ENCODE measurements at places on chromosomes 11 and 22. TPM values are rescaled to one million over a fixed set of nuclear protein-coding genes. Genes with fewer than 3 reads are reported as not detected.

DNA sequence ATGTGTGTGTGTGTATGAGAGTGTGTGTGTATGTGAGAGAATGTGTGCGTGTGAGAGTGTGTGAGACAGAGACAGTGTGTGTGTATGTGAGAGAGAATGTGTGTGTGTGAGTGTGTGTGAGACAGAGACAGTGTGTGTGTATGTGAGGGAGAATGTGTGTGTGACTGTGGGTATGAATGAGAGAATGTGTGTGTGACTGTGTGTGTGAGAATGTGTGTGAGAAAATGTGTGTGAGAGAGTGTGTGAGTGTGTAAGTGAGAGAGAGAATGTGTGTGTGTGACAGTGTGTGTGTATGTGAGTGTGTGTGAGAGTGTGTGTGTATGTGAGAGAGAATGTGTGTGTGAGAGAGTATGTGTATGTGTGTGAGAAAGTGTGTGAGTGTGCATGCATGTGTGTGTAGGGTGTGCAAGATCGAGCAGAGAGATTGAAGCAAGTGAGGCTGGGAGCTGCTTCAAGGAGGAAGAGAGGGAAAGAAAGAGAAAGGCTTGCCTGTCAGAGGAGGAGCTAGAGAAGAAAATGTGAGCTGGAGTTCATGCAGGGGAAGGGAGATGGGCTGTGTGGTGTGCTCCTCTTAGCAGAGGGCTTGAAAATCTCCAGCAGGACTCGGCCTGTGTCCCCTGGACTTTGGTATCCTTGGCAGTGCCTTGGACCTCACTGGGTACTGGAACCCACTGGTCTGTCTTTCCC, 27.7 kb upstream of the TP53I11 start:
- DNase-seq = no peak

- no peak for DNase-seq
Measured at GRCh38 chr11:58616594-58616993, 5.9 kb upstream of the CNTF start.

GRCh38 chr22:27986937-27987336, 67.9 kb upstream of the PITPNB start:
- no peak for DNase-seq

GRCh38 chr11:12762278-12762677, 88.1 kb downstream of the TEAD1 start:
- DNase-seq = no peak

DNA sequence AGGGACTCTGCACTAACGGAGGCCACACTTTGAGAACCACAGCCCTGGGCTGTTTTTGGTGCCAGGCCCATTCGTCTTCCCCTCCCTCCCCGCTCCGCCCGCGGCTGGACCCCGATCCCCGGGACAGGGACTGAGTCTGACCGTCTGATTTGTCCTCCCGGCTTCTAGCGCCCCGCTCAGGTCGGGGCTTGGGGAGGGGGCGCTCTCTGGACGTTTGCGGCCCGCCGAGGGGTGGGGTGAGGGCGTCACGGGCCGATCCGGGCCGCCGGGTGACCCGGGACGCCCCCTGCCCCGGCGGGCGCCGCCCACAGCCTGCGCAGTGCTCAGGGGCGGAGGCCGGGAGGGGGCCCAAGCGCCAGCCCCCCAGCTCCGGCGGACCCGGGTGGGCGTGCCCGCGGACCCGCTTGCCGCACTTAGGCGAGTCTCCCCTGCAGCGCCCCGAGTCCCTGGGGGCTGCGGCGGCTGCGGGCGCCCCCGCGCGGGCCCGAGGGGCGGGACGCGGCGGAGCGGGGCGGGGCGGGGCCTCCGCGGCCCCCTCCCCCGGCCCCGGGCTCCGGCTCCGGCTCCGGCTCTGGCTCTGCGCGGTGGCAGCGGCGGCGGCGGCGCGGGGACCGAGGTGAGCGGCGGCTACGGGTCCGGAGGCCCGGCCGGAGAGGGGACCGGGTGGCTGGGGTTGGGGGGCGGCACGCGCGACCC, 33.7 kb upstream of the PRR5 start:
- DNase-seq = no peak

DNA sequence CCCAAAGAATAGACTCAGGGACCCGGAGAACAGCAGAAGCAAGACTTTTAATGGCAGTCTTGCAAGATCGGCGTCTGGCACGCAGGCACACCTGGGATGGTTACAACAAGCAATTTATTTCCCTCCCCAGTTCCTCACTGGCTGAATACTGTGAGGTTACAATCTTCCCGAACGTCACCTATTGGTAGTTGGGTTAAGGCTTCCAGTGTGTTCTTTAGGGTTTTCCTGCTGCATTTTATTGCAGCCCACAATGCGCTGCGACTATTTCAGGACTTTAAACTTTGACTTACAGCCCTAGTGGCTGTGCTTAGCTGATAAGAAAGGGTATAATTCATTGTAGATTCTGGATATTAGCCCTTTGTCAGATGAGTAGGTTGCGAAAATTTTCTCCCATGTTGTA, 11.5 kb upstream of the TRIM68 start:
- no peak for DNase-seq

- DNase-seq = no peak
Measured at GRCh38 chr11:11020747-11021149, 162.9 kb upstream of the ZBED5 start.

- DNase-seq = no peak
Measured at GRCh38 chr11:2187280-2187707, 15.7 kb upstream of the TH start.

DNA sequence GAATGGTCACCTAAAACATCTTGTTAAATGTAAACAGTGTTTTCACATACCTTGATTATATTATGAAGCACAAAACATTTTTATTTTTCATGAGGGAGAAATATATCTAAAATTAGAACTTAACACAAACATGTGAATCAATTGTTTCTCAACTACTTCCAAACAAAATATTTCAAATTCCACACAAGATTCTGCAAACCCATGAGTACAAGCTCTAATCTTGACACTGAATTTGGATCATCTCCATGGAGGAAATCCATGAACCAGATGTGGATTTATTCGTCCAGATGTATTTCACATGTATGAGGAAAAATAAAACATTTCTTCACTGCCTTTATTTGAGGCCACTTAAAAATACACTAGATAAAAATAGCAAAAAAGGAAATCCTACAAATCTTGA, 184.2 kb downstream of the SBF2 start:
- DNase-seq = no peak

GRCh38 chr11:12142909-12143308, 32.5 kb downstream of the MICAL2 start:
- DNase-seq = no peak

DNA sequence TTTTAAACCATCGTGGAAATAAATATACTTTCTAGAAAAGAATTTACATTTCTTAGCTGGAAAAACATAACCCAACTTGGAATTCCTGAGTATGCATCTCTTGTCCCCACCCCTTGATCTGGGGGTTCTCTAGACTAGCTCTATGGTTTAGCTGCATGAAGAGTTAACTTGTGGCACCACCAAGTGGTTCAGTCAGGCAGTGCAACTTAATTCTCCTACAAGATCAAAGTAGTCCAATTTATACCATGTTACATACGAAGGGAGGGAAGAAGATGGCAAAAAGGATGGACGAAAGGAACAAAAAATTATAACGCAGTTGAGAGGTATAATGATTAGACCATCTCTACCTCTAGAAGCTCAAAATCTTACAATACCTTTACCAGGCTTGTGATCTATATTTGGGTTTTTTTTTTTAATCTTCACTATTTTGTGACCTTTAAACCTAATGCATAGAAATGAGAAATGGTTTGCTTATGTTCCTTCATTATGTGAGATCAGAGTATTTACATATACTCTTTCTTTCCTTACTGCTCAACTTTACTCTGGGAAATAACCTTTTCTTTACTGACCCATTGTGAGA, 28.5 kb upstream of the ALKBH3 start:
- DNase-seq = peak; percentile 70

GRCh38 chr22:44878483-44879300, 126.3 kb downstream of the ARHGAP8 start:
- no peak for DNase-seq

DNA sequence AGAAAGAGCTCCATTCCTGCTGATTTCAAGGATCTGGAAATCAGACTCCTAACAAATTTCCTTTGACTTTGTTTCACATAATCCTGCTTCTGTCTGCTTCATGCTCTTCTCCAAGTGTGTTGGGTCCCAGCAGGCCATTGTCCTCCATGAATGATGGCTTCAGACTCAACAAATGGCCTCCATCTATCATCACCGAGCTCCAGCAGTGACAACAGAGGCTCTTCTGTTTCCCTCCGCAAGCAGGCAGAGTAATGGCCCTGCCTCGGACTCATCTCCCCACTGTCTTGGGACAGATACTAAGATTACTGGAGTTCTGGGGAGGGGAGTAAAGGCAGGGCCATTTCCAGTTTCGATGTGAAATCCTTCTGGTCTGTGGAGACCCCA, 127.3 kb downstream of the TENM4 start:
- DNase-seq = no peak

GRCh38 chr11:93528252-93528651, 14.9 kb downstream of the SMCO4 start:
- no peak for DNase-seq

DNA sequence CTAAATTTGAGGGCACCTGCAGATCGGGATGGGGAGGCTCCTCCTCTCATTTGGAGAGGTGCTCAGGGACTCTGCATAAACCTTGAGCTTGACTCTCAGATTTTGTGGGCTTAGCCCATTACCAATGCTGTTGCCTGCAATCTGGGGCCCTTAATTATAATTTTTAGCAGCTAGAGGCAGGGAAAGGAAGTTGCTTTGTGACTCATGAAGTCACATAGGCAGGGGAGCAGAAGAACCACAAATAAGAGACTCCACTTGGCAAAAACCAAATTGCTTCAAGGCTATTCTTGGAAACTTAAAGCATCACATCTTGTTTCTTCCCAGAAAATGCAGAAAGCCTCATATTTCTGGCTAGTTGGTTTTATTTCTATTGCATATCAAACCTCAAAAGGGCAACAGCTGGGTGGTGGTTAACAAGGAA, 46.9 kb downstream of the MICAL2 start:
- DNase-seq = no peak

- DNase-seq = no peak
Measured at GRCh38 chr22:40281717-40282116, 64.6 kb upstream of the ADSL start.

GRCh38 chr11:132734217-132734616, 798.1 kb downstream of the OPCML start:
- DNase-seq = no peak

GRCh38 chr22:40215266-40215665, 37.5 kb downstream of the TNRC6B start:
- no peak for DNase-seq

GRCh38 chr22:18952022-18952421, 15.9 kb upstream of the PRODH start:
- no peak for DNase-seq

GRCh38 chr11:61315260-61315659, 17.6 kb downstream of the DDB1 start:
- DNase-seq = no peak

DNA sequence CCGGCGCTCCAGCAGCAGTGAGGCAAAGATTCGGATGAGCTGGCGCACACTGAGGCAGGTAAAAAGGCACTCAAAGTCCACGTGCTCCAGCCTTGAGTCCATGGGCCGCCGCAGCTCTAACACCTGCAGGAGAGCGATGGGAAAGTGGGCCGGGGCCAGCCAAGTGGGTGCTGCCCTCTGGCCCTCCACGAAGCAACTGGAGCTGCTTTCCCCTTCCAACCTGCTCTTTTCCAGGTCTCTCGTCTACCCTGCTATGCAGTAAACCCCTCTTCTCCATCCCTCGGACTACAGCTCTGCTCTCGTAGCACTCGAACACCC, 20.0 kb downstream of the RPL27A start:
- no peak for DNase-seq

- DNase-seq = no peak
Measured at GRCh38 chr22:45083659-45084305, 74.0 kb upstream of the PHF21B start.

DNA sequence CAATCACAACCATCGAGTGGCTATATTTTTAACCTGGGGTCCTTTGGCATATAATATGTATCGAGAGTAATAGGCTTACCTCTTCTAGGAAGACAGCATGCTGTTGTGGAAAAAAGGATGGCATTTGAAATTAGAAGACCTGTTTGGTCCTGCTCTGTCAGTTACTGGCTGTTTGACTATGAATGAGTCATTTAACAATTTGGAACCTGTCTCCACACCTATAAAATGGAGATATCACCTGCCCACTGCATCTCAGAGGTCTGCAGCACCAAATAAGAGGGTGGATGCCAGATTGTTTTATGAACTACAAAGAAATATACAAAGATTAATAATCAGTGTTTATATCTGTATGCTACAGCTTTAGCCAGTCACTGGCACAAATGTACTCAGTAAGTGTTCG, 60.8 kb downstream of the SLC25A17 start:
- DNase-seq = no peak

DNA sequence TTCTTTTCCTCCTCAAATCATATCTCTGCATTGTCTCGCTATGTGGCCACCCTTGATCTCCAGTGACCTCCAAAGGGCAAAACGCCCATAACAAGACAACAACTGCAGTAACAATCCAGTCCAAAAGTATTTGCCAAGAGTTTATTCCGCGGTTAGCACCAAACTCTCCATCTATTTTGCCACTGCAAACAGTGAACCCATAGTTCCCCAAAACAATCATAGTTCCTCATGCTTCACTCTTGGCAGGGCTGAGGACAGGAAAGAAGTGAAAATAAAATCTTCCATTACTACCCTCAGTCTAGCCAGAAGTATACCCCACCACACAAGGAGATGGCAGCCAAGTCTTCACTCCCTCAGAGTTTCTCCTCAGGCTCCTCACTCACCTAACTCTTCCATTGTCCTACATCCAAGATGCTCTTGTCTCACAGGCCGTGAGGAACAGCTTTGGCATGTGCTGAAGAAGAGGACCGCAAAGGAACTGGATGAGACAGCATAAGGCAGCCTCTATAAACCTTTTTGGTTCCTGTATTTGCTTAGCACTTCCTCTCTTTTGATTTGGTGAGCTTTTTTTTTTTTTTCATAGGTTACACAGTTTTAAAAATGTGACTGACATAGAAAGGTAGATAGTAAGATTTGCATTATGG, at the start of gene LPXN:
LPXN (minus strand) TSS at position 480 of the 644 bp plus-strand sequence; CDS start at position 396, 84 bp downstream.
- no peak for DNase-seq

DNA sequence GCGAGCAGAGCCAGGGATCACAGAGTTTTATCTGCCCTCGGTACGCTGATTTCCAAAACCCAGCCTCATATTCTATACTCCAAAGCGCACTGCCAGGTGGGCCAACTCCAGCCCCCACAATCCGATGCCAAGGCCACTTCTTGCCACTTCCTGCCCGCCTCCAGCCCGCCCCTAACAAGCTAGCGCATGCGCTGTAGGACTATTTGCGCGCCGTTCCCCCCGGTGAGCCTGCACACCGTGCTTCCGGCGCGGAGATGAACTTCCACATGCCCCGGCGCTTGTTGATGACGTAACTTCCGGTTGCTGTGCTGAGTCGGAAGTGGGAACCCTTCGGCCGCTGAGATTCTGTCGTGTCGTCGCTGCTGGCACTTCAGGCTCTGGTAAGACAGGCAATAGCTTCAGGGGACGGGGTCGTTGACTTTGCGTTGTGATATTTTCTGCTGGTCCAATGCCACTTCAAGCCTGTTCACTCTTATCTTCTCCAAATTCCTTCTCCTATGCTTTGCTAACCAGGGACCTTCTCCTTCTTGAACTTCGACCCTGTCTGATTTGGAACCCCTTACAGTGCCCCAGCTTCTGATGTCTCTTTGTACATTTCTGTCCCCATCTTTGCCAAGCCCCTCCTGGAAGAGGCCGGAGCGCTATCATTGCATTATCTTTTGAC, at the start of gene UBE4A:
UBE4A (plus strand) TSS at position 306 of the 664 bp plus-strand sequence. CDS start 5,481 bp downstream, outside the sequence.
- DNase-seq = peak; percentile 97

The PRDM11 gene
- 7.0 TPM for total RNA-seq

The CCDC73 gene
- total RNA-seq = not detected

The OR5B21 gene
- total RNA-seq = not detected

The VWCE gene
- total RNA-seq = 4.4 TPM

The CRYBA4 gene
- total RNA-seq = not detected

The SAA4 gene
- total RNA-seq = 0.74 TPM

The RPS6KA4 gene
- total RNA-seq = 64.2 TPM

The FAT3 gene
- 1.6 TPM for total RNA-seq
